Activated T-cell treated with anti-CD3 and anti-CD28 coated beads for 1 hour (primary cell): ENCODE measurements at places on chromosomes 4 and X.

DNA sequence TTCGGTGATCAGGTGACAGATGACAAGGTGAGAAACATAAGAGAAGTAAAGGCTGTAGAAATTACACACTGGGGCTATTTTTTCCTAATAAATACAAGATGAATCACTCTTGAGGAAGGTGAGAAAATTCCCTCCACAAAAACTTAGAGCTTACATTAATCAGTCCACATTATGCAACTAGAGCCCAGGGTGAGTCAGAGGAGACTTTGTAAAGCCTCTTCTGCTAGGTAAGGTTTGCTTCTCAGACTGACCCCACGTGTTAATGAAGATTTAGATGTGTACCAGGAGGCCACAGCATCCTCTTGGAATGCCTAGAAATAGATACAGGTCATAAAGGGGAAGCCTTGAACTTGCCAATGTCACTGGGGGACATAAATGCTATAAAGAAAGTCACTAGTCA lies 396.0 kb upstream of the SMIM31 start:
- DNase-seq, result no peak

DNA sequence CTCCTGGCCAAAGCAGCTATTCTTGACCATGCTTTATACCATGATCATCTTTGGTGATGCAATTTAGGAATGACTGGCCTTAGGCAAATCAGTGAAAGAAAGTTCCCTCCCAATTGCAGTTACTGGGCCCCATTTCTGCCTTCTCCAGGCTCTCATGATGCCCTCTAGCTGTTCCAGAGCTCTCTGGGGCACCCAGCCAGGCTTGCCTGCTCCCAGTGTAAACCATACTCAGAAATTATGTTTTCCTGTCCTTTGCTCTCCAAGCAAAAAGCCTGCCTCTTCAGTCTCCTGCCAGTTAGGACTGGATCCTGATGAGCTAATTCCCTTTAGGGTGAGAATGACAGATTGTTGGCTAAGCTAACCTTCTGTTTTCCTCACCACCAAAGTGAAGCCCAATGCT lies 85.3 kb upstream of the RBPJ start:
- no peak for DNase-seq

DNA sequence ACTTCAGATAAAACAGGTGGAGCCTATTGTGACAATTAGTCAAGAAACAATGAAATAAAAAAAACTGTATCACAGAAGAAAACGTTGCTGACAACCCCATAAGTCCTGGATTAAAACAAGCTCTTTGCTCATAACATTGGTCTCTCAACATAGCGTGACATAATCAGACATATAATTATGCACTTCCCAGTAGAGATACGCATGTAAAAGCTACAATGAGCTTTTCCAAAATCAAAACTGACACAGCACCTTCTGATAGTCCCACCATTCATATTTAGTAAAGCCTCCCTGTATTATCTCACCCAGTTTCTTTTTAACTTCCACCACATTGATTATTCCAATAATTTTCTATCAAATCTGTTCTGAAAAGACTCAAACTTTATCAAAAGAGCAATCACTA lies 372.1 kb upstream of the SMIM31 start:
- no peak for DNase-seq

- DNase-seq, result no peak
Observed at GRCh38 chr4:56400560-56400959, 13.3 kb upstream of the AASDH start.

DNA sequence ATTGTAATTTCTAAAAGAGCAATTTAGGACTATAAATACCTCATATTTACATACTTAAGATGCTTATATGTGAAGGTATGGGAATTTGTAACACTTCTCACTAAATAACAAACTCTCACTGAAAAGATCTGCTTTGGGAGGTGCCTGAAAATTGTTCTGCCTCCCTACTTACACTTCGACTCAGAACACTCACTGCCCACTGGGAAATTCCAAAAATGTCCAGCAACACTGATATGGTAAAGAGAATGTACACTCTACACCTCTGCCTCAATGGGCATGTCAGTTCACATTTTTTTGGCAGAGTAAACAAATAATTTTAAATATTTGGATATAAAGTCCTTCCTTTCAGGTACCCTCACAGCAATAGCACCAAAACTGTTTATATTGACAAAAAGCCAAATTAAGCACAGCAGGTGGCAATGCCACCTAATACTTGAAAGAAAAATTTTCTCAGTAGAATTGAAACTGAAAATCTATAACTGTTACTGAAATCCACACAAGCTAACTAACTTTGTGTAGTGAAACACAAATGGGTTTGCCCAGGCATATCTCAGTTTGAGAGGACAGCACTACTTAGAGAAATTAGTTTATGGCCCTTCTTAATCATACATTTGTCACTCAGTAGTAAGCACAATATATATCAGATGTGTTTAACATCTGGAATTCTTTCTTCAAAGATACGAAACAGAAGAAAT lies 67.1 kb downstream of the PRDM5 start:
- DNase-seq, result no peak

DNA sequence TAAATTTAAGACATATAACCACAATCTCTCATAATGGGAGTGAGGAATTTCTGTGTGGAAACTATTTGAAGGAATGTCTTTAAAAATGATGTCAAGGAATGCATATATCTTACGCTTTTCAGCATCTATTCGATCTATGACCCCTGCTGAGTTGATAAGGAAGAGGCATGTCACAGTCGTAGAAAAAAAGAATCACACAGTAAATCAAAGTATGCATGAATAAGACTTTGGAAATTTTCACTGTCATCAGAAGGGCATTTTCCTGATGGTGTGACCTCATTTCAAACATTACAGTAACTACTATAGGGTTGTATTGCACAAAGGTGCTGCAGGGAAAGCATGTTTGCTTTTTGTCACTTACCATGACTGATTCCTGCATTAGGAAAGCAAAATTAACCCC lies 41.5 kb downstream of the REELD1 start:
- no peak for DNase-seq

- DNase-seq, result no peak
Observed at GRCh38 chrX:152926923-152927322, 29.1 kb downstream of the ZNF185 start.

GRCh38 chr4:16865897-16866283 lies 32.6 kb downstream of the LDB2 start:
- DNase-seq, result no peak

DNA sequence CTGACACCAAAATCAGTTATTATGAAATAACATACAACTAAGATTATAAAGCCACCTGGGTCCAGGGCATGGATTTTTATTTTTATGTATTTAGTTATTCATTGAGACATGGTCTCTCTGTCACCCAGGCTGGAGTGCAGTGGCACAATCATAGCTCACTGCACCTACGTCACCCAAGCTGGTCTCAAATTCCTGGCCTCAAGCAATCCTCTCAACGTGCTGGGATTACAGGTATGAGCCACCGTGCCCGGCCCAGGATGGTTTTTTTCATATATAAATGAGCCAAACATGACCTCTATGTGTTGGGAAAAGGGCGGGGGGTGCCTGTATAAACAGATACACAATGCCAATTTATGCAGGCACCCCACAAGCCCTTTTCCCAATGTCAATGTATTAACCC lies 24.6 kb downstream of the ZNF630 start:
- no peak for DNase-seq

GRCh38 chr4:26020881-26021280 lies 106.9 kb downstream of the SMIM20 start:
- no peak for DNase-seq

DNA sequence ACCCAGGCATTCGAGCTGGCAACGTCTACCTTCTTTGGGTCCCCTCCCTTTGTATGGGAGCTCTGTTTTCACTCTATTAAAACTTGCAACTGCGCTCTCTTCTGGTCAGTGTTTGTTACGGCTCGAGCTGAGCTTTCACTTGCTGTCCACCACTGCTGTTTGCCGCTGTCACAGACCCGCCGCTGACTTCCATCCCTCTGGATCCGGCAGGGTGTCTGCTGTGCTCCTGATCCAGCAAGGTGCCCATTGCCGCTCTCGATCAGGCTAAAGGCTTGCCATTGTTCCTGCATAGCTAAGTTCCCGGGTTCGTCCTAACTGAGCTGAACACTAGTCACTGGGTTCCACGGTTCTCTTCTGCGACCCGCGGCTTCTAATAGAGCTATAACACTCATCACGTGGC lies 183.5 kb upstream of the GALNTL6 start:
- DNase-seq, result no peak

- DNase-seq, result no peak
Observed at GRCh38 chrX:31147175-31147574, 75.3 kb upstream of the FTHL17 start.

DNA sequence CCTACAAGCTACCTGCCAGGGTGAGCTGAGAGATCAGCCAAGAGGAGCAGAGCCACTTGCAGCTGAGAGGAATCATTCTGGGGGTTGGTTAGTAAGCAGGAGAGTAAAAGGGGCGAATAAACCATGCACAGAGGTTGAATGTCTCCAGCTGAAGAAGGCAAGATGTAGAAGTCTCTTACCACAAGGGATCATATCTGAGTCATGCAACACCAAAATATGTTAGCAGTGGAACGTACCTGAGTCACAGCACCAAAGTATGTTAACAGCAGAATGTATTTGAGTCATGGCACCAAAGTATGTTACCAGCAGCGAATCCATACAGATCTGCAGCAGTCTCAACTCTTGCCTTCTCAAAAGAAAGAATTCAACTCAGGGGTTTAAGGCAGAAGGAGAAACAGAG lies 29.9 kb downstream of the C4orf51 start:
- DNase-seq, result no peak

- no peak for DNase-seq
Observed at GRCh38 chrX:39741904-39742303, 355.9 kb downstream of the BCOR start.

- no peak for DNase-seq
Observed at GRCh38 chr4:25060241-25060962, 29.7 kb upstream of the LGI2 start.

GRCh38 chr4:126705266-126705665 lies 927.5 kb upstream of the INTU start:
- no peak for DNase-seq

- DNase-seq, result no peak
Observed at GRCh38 chr4:5964030-5964429, 54.2 kb downstream of the C4orf50 start.

DNA sequence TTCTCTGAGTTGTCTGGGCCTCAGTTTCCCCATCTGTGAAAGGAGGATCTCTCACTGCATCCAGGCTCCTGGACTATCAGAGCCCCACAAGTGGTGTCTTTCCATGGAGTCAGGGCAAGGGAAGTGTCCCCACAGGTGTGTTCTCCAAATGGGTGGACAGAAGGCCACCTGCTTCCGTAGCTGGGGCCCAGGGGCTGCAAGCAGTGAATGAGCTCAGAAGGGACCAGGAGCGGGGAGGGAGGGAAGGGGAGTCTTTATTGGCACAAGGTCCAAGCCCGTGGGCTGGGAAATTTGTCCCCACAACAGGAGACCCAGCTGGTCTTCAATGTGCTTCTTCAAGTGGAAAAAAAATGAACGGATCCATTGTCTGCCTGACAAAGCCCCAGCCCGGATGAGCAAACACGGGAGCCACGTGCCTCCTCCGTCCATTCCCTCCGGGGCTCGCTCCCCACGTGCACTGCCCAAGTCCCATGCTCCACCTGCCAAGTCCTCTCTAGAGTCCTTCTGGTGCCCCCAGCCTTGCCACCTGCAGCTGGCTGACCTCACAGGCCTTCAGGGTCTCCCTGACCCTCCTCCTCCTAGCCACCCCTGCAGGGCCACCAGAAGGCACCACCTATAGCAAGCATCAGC lies 72.0 kb downstream of the JAKMIP1 start:
- no peak for DNase-seq

- DNase-seq, result no peak
Observed at GRCh38 chr4:52059372-52059771, 8.3 kb downstream of the SPATA18 start.

- DNase-seq, result no peak
Observed at GRCh38 chr4:53197772-53198142, 168.1 kb downstream of the SCFD2 start.

DNA sequence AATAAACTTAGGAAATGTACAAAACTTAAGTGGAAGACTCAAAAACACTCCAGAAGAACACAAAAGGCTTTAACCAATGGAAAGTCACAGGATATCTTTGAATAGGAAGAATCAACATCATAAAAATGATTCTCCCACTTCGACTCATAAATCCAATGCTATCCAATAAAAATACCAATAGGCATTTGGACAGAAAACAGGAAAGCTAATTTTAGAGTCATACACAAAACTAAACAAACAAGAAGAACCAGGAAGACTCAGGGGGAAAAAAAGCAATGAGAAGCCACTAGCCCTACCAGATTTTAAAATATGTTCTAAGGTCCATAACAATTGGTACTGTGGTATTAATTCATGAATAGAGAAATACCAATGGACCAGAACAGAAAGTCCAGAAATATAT lies 28.2 kb downstream of the SLC9A7 start:
- DNase-seq, result no peak

DNA sequence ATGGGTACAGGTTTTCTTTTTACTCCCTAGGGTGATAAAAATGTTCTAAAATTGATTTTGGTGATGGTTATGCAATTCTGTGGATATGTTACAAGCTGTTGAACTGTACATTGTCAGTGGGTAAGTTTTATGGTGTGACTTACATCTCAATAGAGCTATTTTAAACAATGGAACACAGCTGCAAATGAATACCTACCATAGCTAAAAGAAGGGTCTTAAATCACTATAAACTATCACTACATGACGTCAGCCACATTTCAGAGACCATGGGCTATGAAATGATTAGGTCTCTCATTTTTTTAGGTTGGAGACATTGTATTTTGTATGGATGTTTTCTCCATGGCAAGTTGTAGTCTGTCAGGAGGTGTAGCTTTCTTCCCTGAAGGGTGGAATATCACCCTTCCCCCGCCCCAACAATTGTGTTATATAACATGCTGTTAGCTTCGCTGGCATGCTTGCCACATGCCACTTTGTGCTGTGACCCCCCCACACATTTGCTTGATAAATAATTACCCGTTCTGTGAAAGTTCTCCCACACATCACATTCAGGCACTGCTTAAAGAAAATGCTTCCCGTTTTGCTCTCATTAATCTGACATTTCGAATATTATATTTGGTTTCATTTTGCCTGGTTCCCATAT lies 159.7 kb downstream of the ARHGAP10 start:
- DNase-seq, result no peak

GRCh38 chrX:66098162-66098561 lies 58.3 kb upstream of the VSIG4 start:
- no peak for DNase-seq

DNA sequence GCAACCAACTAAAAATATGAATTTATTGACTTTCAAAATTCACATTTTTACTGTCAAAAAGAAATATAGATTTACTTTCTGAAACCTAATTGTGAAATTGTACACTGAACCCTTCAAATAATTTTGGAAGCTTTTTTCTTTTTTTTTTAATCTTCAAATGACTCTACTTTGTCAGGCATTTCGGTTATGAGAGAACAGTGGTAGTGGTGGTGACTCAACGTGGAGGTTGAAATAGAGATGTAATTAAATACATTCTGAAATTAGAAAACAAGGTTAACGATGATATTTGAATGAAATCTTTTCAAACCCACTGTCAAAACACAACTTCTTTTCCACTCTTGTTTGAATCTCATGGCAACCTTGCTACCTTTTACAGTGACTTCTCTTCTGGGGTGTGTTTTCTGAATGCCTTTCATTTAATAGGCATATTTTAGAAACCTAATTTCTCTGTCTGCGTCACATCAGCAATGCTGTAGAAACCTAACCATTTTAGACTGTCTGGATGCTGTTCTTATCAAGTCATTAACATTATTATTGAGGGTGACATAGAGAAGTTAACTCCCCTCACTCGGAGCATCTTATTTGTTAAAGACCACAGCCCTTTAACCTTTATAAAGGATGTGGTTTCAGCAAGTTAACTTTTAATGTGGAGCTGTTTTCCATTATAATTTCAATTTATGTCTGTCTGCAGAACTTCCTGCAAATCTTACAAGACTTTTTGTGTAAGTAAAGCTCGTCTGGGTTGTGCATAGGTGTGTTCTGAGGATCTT lies 136.8 kb downstream of the PCDH7 start:
- DNase-seq, result no peak

GRCh38 chr4:154727540-154727939 lies 16.3 kb upstream of the LRAT start:
- DNase-seq, result no peak
